ENCODE measurements at places on chromosomes 1 and 21.

DNA sequence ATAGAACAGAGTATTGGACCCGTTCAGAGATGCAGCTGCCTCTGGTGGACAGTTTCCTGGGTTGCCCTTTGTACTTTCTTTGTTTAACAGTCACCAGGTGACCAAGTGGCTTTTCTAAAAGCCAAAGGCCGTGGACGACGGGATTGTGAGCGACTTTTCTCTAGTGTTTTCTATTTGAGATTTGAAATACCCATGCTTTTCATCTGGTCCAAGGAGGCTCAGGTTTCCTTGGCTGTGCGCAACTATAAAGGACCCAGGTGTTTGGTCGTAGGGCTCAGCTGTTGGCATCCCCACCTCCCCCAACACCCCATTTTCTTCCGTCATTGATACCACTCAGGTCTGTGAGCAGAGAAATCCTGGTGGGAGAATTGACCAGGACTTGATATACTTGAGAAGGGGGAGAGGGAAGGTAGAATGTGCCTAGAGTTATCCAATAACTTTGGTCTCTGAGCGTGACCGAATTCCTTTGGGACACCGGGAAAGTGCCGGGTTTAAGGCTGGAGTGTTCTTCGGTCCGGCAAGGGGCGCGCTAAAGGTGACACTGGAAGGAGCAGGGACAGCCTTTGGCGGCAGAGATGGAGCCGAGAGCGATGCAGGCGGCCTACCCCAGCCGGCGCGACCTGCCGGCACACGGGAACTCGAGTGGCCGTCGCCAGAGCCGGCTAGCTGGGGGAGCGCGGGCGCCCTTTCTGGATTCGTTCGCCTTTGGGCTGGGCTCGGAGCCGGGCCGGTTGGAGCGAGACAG is 83.4 kb upstream of the BMP8A start:
- DNase-seq: peak; percentile 72

- no peak for DNase-seq
These were observed 60.8 kb downstream of the COL18A1 start for GRCh38 chr21:45465611-45466329.

DNA sequence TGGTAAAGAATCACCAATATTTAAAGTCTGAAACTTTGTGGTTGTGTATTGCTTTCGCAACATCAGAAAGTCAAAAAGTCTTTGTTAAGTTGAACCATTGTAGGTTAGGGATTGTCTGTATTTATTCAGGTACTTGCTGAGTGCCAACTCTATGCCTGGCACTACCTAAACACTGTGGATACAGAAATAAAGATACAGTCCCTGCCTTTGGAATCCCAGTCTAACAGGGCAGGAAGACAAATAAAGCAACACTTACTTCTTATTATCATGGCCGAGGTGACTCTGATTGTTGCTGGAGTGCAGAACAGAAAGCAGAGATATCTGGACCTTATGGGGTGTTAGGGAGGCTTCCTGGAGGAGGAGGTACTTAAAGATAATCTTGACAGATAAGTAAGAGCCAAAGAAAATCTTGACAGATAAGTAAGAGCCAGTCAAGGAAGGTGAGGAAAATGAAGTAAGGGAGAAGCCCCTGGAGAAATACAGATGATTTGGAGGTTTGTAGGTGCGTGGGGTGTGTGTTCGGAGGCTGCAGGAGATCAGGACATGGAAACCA is 11.8 kb upstream of the S100A10 start:
- no peak for DNase-seq

- no peak for DNase-seq
These were observed 14.4 kb downstream of the NOC2L start for GRCh38 chr1:944341-945325.

GRCh38 chr21:17794518-17795145 is 24.5 kb downstream of the C21orf91 start:
- DNase-seq: no peak

DNA sequence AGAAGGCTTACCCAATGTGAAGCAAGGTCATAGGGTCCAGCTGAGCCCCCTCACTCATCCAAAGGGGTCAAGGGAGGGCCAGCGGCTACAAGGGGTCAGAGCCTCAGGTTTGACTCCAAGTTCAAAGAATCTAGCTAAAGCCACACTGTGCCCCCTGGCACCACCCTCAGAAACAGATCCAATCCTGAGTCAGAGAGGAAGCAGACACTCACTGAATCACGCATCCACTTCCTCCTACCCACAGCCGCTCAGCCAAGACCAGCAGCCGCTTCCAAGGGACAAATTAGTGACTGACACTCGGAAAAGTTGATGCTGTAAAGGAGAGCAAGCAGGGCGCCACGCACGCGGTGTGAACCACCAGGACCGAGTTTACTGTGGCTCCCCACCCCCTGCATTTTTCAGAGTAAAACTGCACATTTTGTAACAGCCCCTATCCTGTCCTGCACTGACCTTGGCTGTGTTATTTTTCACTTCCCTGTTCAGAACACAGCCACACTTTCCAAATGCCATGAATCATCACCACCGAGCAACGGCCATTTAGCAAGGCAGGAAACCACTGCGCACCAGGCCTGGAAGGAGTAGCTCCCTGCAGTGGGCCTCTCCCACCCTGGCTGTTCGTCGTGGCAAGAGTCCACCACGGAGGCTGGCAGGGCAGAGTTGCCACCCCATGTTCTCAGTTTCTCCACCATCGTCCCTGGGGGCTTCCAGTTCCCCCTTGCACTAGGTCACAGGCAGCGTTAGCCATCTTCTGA is 147.8 kb downstream of the TOMM20 start:
- DNase-seq: no peak

DNA sequence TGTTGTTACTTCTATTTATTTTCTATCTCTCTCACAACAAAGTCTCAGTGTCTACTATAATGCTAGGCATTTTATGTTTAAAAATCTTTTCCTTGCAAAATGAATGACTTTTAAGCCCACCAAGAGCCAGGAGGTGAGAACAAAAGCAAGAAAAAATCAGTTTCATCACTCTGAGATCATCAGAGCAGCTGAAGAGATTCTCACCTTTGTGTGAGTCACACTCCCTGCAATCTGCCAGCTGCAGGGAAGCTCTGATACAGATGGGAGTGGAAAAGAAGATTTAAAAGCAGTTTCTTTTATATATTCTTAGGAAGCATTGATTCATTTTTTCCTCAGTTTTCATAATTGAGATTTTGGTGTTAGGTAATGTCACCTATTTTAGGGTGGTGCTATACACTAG is 107.6 kb downstream of the LHX9 start:
- no peak for DNase-seq

DNA sequence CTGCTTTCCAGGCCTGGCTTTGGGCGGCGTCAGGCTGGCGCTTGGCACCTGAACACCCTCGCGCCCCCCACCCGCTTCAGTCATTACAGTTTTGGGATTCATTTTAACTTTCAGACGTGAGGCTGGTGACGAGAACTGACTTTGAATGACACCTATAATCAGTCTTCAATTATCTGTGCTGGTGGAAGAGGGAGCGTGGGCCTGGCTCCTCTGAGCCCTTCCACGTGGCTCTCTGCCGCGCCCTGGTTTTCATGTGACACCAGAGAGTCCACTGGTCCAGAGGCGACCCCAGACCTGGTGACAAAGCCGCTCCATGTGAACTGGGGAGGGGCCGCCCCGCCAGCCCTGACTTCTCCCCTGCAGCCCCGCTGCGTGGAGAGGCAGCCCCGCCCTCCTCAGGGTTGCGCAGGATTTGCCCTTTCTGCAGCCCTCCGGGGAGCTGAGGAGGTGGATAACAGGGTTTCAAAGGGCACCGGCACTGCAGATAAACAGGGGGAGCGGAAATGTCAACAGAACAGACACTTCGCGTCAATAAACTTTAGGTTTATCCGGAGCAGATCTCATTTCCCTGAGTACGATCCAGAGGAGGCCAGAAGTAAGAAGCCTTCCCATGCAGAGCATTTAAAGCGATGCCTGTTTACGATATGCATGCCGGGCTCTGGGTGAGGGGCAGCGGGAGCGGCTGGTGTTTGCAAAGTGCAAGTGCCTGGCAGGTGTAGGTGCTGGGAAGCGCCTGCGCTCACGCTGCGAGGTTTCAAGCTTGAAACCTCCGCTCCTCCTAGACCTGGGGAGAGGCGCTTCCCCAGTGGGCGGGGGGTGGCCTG is 56.4 kb downstream of the AJAP1 start:
- DNase-seq: peak; percentile 65

GRCh38 chr1:162722036-162722435 is 68.5 kb upstream of the HSD17B7 start:
- no peak for DNase-seq

GRCh38 chr1:79711001-79711431 is 704.5 kb upstream of the ADGRL4 start:
- no peak for DNase-seq

DNA sequence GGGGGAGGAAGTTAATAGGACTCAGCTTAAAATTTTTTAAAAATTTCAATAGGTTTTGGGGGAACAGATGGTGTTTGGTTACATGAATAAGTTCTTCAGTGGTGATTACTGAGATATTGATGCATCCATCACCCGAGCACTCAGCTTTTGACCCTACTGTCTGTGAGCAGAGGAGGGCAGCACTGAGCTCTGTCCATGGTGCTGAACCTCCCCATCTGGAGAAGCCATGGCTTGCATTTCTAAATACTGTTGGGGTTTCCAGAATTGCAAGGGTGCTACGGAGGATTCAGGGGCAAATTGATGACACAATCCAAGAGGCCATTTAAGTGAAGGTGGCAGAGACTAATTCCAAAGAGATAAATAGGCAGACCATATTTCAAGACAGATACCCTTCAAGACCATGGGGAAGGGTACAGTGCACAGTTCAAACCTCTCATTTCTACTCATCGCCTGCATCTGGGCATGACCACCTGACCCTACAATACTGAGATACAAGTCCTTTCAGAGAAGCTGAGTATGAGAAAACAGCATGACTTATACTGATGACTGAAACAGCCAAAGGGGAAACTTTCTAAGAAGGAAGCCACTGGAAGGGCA is 17.2 kb downstream of the SYT2 start:
- no peak for DNase-seq

- no peak for DNase-seq
These were observed 996 bp upstream of the SH3BGRL3 start for GRCh38 chr1:26278724-26279455.

GRCh38 chr1:243495442-243496186 is 239.8 kb downstream of the SDCCAG8 start:
- DNase-seq: no peak

GRCh38 chr1:15963968-15964648 is 11.8 kb downstream of the ZBTB17 start:
- no peak for DNase-seq

DNA sequence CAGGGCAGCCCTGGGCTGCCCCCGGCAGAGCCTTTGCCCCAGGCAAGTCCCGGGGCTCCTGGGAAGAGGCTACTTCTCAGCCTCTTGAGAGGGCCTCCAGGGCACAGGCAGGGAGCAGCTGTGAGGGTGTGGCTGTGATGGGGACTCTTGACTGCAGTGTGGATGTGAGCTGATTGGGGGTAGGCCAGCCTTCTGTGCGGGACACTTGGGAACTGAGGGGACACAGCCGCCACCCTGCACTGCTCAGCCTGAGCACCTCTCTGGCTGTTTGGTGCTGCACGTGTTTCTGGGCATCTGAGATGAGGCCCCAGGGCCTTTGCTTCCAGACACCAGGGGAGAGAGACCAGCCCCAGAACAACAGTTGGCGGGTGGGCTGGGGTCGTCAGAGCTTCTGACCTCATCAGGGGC is 62.1 kb downstream of the SKI start:
- DNase-seq: peak; percentile 80

- DNase-seq: no peak
These were observed 34.8 kb downstream of the KIAA1614 start for GRCh38 chr1:180947499-180947885.

GRCh38 chr1:53459321-53460175 is at the start of gene DMRTB1:
TSS of gene DMRTB1 (plus strand) at chr1:53459399. CDS start at chr1:53459454, 55 bp downstream.
- no peak for DNase-seq

- peak; percentile 43 for DNase-seq
These were observed 450 bp downstream of the SDE2 start for GRCh38 chr1:225998560-225999226.

GRCh38 chr1:162179121-162179520 is 109.6 kb downstream of the NOS1AP start:
- DNase-seq: no peak

DNA sequence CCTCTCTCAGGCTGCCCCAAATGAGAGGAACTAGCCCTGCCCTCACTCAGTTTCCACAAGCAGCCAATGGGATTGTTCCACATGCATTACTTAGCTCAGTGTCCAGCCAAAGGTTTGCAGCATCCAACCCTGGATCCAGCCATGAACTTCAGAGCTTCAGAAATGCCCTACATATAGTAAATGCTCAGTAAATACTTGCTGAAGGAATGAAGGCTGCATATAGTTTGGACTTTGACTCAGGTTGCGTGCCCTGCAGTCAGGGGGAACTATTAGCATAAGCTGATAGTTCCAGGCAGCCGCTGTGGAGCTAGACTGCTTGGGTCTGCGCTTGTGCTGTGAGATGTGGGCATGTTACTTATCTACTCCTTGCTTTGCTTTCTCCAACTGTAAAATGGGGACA is 64.8 kb downstream of the NENF start:
- no peak for DNase-seq

DNA sequence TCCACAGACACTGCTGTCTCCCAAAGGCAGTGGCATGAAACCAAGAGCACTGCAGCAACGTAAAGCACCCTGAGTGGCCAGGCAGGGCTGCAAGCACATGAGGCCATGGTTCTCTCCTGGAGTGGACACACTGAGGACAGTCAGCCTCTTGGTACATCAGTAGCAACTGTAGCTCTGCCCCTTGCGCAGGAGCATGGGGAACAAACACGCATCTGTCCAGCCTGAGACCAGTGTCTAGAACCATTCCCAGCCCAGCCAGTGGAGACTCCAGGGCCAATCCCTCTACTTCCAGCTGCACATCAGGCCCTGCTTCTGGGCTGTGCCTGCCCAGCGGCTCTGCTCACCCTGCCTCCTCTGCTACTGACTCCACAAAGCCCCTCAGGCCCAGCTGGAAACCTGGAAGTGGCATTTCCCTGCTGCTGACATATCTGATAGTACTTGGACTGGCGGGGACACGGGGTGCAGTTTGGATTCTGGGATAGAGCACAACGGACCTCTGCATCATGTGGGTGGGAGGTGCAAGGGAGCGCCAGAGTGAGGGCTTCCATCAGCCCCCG is 49.0 kb downstream of the TOR1AIP2 start:
- DNase-seq: no peak

DNA sequence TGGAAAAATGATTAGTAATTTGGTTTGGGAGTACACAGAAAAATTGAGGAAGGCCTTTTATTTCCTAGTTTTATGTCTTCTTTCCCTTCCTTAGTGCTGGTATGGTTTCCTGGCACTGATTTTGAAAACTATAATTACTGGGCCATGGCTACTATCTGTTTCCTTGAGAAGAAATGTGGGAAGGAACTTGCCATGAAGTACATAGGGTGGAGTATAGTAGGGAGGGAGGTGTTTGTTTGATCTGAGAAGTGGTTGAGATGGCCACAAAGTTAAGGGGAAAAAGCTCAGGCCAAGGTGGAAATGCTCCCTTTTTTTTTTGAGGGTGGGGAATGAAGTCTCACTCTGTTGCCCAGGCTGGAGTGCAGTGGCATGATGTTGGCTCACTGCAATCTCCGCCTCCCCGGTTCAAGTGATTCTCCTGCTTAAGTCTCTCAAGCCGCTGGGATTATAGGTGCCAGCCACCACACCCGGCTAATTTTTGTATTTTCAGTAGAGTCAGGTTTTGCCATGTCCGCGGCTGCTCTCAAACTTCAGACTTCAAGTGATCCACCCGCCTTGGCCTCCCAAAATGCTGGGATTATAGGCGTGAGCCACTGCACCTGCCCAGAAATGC is 11.3 kb downstream of the HJV start:
- no peak for DNase-seq

Data from DMS79 treated with DMSO at 0.1 percent for 48 hours (cell line).